Fibroblast of lung (primary cell): ENCODE measurements at places on chromosomes 4 and X. TPM values are rescaled to one million over a fixed set of nuclear protein-coding genes. Genes with fewer than 3 reads are reported as not detected.

DNA sequence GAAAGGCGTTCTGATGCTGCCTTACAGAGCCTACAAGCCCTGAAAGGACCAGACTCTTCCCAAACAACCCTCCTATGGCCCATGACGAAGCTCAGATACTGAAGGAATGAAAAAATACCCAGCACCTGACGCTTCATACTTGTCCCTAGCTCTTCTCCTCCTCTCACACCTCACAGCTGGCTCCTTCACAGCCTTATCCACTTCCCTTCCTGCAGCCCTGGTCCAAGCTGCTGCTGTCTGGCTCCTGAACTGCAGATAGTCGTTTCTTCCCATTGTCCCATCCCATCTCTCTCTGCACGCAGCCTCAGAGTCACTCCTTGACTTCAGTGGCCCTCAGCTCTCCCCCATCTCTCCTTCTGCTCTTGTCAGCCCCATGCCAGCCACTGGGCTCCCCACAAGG lies 56.6 kb downstream of the FAM193A start:
- H3K4me3 ChIP-seq = no peak overlapping the region
- H3K4me1 ChIP-seq = peaks cover 5% of the 10 kb centered on the region
- no peak for DNase-seq
- H3K27ac ChIP-seq = no peak overlapping the region
- H3K36me3 ChIP-seq = peaks cover 2% of the 10 kb centered on the region
- no peaks in the 10 kb centered on the region for H3K27me3 ChIP-seq

DNA sequence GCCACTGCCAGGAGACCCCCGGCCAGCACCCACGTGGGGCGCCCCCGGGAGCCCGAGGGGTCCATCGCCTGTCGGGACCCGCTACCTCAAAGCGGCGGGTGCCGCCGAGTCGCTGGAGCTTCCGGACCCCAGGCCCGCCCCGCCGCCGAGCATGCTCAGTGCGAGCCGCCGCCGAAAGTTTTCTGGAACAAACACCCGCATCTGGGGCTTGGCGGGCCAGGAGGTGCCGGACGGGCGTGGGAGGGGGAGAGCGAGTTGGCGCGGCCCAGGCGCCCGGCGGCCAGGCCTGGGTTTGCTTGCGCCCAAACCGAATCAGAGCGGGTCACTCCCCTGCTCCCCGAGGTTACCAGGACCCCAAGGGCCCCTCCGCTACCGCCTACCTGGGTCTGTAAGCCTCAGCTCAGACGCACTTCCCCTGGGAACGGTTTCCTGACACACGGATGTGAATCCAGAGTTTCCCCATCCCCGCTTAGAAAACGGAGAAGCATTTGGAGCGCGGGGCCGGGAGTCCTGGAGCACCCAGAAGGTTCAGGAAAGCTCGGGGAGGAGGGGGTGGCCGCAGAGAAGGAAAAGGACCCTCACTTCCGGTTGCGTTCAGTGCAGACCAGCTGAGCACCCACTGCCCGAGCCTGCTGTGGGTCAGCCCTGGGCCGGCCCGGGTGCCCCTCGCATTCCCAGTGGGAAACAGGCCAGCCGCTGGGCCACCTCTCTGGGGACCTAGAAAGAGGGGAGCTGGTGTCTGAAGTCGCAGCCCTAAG lies at the start of gene EVC2:
EVC2 (minus strand) TSS at position 111 of the 758 bp plus-strand sequence; CDS start at position 65, 46 bp downstream.
- H3K27ac ChIP-seq = peak within 1 kb of the TSS; percentile 76
- peaks cover 12% of the 10 kb centered on the region for H3K4me1 ChIP-seq
- H3K4me3 ChIP-seq = peak within 1 kb of the TSS; percentile 81
- no peaks in the 10 kb centered on the region for H3K36me3 ChIP-seq
- DNase-seq = peak; percentile 67
- no peaks in the 10 kb centered on the region for H3K27me3 ChIP-seq

- no peaks in the 10 kb centered on the region for H3K27me3 ChIP-seq
- no peak for DNase-seq
- H3K36me3 ChIP-seq = no peaks in the 10 kb centered on the region
- H3K4me1 ChIP-seq = no peaks in the 10 kb centered on the region
- H3K4me3 ChIP-seq = no peak overlapping the region
These were observed 90.4 kb downstream of the PHOX2B start for GRCh38 chr4:41658163-41658562.

DNA sequence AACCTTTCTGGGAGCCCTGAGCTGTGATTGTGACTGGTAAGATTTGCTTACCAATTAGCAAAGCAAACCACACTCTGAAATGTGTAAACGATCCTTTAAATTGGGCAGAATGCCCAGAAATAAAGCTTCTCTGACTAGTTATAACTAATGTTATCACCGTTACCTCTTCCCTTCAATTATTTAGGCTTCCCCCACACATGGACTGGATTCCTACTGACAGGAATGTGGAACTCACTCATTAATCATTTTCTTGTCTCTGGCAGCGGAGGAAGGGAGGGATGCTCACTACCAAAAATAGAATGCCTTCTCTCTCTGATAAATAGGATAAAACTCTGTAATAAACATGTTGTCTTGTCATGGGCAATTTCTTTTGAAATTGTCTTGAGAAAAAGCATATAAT lies 25.3 kb upstream of the NWD2 start:
- no peaks in the 10 kb centered on the region for H3K27me3 ChIP-seq
- H3K4me3 ChIP-seq = no peak overlapping the region
- H3K36me3 ChIP-seq = no peaks in the 10 kb centered on the region
- H3K27ac ChIP-seq = no peak overlapping the region

Gene MAGED4B
- 22.1 and 23.5 TPM in 2 replicates for total RNA-seq

GRCh38 chrX:22012051-22012450 lies 20.1 kb upstream of the PHEX start:
- H3K27me3 ChIP-seq = no peaks in the 10 kb centered on the region
- H3K4me1 ChIP-seq = no peaks in the 10 kb centered on the region
- H3K36me3 ChIP-seq = no peaks in the 10 kb centered on the region
- H3K27ac ChIP-seq = no peak overlapping the region
- no peak for DNase-seq

Gene TMEM47
- total RNA-seq = 62.4 and 128 TPM in 2 replicates

- no peaks in the 10 kb centered on the region for H3K4me1 ChIP-seq
- no peak overlapping the region for H3K27ac ChIP-seq
- peak; percentile 38 for DNase-seq
- H3K27me3 ChIP-seq = no peaks in the 10 kb centered on the region
These were observed 50.4 kb downstream of the TBC1D9 start for GRCh38 chr4:140705625-140706275.

Gene PLXNA3
- total RNA-seq = 11.6 and 17.8 TPM in 2 replicates

Gene CITED1
- 0.17 TPM in 1 of 2 replicates, not detected in the other for total RNA-seq

DNA sequence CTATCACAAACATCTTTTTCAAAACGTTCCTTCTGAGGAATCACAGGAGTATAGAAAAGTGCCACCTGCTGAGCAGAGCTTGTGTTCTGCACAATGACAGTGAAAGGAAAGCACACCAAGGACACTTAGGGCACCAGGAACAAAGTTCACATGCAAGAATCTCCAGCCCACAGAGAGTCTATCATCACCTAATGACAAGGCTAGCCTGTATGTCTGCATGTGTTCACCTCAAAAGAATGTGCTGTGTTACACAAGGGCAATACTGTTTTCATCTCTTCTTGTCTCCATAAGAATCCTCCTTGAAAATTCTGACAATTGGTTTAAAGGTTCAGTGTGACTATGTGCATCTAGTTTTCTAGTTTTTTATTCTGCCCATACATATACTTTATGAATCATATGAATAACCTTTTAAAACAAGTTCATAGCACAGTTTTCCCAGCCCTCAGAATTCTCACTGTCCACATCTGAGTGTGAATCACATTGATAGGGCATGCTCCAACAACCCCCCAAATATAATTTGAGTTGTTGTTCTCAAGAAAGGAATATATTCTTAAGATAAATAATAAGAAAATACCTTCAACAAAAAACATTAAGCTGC lies 118.0 kb downstream of the PWWP3B start:
- no peaks in the 10 kb centered on the region for H3K27me3 ChIP-seq
- no peaks in the 10 kb centered on the region for H3K4me1 ChIP-seq
- H3K36me3 ChIP-seq = no peaks in the 10 kb centered on the region

DNA sequence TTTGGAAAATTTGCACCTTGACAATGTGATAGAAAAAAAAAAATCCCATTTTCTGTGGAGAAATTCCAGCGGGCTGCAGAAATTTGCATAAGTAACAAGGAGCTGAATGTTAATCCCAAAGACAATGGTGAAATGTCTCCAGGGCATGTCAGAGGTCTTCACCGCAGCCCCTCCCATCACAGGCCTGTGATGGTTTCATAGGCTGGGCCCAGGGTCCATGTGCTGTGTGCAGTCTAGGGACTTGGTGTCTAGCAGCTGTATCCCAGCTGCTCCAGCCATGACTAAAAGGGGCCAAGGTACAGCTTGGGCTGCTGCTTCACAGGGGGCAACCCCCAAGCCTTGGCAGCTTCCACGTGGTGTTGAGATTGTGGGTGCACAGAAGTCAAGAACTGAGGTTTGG lies 85.2 kb downstream of the ADGRA3 start:
- H3K27me3 ChIP-seq = no peaks in the 10 kb centered on the region
- H3K4me1 ChIP-seq = no peaks in the 10 kb centered on the region
- H3K36me3 ChIP-seq = no peaks in the 10 kb centered on the region
- no peak overlapping the region for H3K4me3 ChIP-seq
- DNase-seq = no peak

DNA sequence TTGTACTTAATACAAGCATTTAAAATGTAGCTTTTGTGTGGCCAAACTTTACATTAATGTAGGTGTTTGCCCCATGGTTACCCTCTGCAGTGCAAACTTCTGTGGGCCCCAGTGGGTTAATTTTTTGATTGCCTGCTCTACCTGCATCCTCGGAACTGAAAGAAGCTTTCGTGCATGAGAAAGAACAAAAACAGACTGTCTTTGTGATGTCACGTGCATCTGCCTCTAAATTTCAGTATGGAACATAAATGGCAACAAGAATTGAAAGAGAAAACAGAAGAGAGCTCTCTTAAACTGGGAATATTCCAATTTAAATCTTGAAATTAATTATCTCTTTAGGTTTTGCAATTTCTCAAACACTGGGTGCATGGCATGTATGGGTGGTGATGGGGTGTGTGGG lies 182.4 kb upstream of the LCORL start:
- no peaks in the 10 kb centered on the region for H3K27me3 ChIP-seq
- no peak overlapping the region for H3K4me3 ChIP-seq
- H3K4me1 ChIP-seq = no peaks in the 10 kb centered on the region
- no peak for DNase-seq
- no peak overlapping the region for H3K27ac ChIP-seq

Gene HTRA3
- 2.6 and 2.8 TPM in 2 replicates for total RNA-seq

Gene UGT2B15
- total RNA-seq = not detected in 2 replicates

GRCh38 chr4:110636171-110636679 lies 13.3 kb upstream of the PITX2 start:
- no peak overlapping the region for H3K4me3 ChIP-seq
- H3K27ac ChIP-seq = no peak overlapping the region
- H3K36me3 ChIP-seq = no peaks in the 10 kb centered on the region
- DNase-seq = no peak
- H3K27me3 ChIP-seq = peaks cover 86% of the 10 kb centered on the region
- peaks cover 4% of the 10 kb centered on the region for H3K4me1 ChIP-seq

Gene LARP1B
- total RNA-seq = 16.8 and 18.5 TPM in 2 replicates

DNA sequence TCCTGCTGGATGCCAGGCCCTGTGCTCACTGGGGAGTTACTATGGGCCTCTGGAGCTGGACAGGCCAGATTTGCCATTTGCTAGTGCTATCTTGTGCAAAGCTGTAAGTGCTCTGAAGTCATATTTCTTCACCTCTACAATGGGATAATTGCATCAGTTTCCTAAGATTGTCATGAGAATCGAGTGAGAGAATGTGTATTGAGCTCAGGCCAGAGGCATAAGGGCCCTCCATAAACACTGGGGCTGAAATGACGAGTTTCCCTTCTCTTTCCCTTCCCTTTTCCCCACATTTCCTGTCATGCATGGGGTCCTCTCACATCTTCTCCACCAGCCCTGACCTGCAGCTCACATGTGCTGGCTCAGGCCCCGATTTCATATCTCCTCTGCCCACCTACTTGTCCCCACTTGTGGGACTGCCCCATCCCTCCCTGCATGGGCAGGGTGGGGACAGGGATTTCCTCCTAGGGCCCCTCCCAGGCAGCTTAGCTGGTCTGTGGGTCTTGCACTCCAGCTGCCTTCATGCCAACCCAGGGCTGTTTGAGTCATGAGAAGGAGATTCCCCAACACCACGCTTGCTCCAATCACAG lies 358.8 kb downstream of the MID1IP1 start:
- H3K27ac ChIP-seq = no peak overlapping the region
- no peaks in the 10 kb centered on the region for H3K36me3 ChIP-seq
- no peaks in the 10 kb centered on the region for H3K27me3 ChIP-seq
- peak; percentile 8 for DNase-seq
- H3K4me3 ChIP-seq = no peak overlapping the region

- H3K4me3 ChIP-seq = no peak overlapping the region
- H3K36me3 ChIP-seq = no peaks in the 10 kb centered on the region
- DNase-seq = no peak
- no peak overlapping the region for H3K27ac ChIP-seq
- no peaks in the 10 kb centered on the region for H3K27me3 ChIP-seq
These were observed 189.8 kb upstream of the ANK2 start for GRCh38 chr4:112859456-112860184.

Gene BTC
- 3.1 and 7.8 TPM in 2 replicates for total RNA-seq

DNA sequence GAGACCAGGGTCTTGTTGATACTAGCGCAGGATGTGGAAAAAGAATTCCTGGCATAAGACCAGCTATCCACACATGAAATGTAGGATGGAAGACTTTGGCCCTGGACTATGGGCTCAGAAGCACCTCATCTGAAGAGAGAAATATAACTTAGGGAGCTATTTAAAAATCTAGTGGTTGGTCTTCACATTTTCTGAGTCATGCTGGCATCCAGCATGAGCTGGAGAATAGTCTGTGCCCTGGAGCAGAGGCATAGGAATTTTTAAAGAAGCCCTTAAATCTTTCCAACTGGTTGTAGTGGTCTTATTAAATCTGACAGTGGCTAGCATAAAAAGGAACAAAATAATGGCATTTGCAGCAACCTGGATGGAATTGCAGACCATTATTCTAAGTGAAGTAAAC lies 86.3 kb downstream of the SMARCA5 start:
- H3K4me3 ChIP-seq = no peak overlapping the region
- H3K4me1 ChIP-seq = no peaks in the 10 kb centered on the region
- DNase-seq = no peak
- no peaks in the 10 kb centered on the region for H3K36me3 ChIP-seq

GRCh38 chr4:110516106-110516922 lies 40.4 kb downstream of the ENPEP start:
- peak; percentile 63 for DNase-seq
- no peak overlapping the region for H3K27ac ChIP-seq
- no peaks in the 10 kb centered on the region for H3K27me3 ChIP-seq

DNA sequence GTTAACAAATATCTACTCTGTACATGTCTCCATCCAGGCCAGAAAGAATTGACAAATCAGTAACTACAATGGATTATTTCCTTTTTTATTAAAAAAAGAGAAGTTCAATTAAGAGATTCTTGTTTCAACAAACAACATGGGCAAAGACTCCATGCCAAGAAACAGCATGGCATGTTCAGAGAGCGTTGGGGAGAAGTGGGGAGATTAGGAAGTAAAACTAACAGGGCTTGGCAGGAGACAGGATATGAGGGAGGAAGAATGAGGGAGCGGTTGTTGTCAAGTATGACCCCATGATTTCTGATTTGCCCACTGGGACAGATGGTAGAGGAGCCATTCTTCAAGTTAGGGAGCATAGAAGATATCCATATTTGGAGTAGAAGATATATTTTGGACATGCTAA lies 128.4 kb downstream of the RNF150 start:
- no peak overlapping the region for H3K4me3 ChIP-seq
- H3K27ac ChIP-seq = no peak overlapping the region
- H3K36me3 ChIP-seq = no peaks in the 10 kb centered on the region
- no peaks in the 10 kb centered on the region for H3K27me3 ChIP-seq
- DNase-seq = no peak
